ENCODE measurements at places on chromosomes 2 and 18.

DNA sequence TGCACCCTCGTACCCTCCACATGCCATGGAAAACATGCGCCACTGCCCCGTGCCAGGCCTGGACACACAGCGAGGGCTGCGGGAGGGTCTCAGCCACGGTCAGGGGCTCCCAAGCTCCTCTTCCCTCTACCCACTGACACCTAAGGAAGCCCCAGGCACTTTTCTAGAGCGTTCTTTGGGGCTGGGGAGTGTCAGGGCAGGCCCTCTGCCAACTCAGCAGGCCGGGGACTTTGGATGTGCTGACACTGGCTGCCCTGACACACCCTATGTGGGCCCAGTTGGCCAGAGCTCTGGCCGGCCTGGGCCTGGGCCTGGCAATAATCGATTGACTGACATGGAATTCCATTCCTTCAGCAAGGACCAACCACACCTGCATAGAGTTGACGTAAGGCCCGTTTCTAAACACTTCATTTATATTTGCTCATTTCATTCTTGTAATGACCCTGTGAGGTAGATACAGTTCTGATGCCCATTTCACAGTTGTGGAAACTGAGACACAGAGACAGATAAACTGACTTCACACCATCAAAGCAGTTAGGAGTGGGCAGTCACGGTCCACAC, 70.5 kb downstream of the ZFP36L2 start:
- DNase-seq, result no peak

GRCh38 chr18:59460072-59460420, 101.0 kb upstream of the LMAN1 start:
- DNase-seq, result no peak

GRCh38 chr2:189548666-189549448, 31.7 kb downstream of the SLC40A1 start:
- DNase-seq, result no peak

GRCh38 chr2:61726456-61727209, 127.2 kb downstream of the FAM161A start:
- DNase-seq, result no peak

DNA sequence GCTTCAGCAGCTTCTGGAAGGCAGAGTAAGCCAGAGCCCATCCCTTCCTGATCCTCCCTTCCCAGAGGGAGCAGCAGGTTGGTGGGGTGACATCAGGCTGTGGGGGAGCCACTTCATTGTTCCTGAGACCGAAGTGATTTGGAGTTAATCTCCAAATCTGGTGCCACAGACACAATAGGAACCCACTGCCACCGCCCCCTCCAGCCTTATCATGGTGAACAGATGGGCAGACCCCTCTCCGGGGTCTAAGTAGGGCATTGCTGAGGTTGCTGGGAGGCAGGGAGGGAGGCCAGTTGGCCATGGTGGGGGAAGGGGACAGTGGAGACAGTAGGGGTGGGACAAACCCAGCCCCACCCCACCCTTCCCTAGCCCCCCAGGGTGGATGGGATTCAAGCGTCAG, 25.6 kb upstream of the SLC35F6 start:
- no peak for DNase-seq

GRCh38 chr2:102268510-102269199, 42.7 kb upstream of the IL1RL1 start:
- DNase-seq, result no peak

- DNase-seq, result no peak
Observed at GRCh38 chr2:9629222-9630116, 1.3 kb downstream of the YWHAQ start.
